ENCODE measurements at places on chromosomes 6 and 20. TPM values are rescaled to one million over a fixed set of nuclear protein-coding genes. Genes with fewer than 3 reads are reported as not detected.

Gene LCA5
- polyA plus RNA-seq: 9.8 TPM

Gene GRM1
- 0.15 TPM for polyA plus RNA-seq

Gene FUT9
- polyA plus RNA-seq: 4.3 TPM

Gene SPEF1
- polyA plus RNA-seq: 1.7 TPM

Gene KCNB1
- polyA plus RNA-seq: 0.53 TPM

Gene FKBP1C
- polyA plus RNA-seq: 0.86 TPM

Gene RUNX2
- polyA plus RNA-seq: 2.9 TPM

Gene PLN
- 5.2 TPM for polyA plus RNA-seq

Gene CAP2
- polyA plus RNA-seq: 15.6 TPM

Gene KIF3B
- 41.7 TPM for polyA plus RNA-seq

Gene LY6G6C
- 0.43 TPM for polyA plus RNA-seq

Gene TTBK1
- polyA plus RNA-seq: 0.25 TPM

Gene PLCB4
- polyA plus RNA-seq: 15.1 TPM

Gene UNC5CL
- 6.5 TPM for polyA plus RNA-seq

Gene OPRM1
- not detected for polyA plus RNA-seq

Measured in right renal pelvis (tissue), 4 donors.